Stimulated activated naive CD8-positive, alpha-beta T cell treated with anti-CD3 and anti-CD28 coated beads, Interleukin-15, Interleukin-2, amounts not matched to agents 100 U/mL and 50 U/mL, for 24 hours (primary cell): ENCODE measurements at places on chromosomes 5 and 9.

GRCh38 chr9:120609636-120610035 is 29.7 kb upstream of the CDK5RAP2 start:
- no peak for DNase-seq

DNA sequence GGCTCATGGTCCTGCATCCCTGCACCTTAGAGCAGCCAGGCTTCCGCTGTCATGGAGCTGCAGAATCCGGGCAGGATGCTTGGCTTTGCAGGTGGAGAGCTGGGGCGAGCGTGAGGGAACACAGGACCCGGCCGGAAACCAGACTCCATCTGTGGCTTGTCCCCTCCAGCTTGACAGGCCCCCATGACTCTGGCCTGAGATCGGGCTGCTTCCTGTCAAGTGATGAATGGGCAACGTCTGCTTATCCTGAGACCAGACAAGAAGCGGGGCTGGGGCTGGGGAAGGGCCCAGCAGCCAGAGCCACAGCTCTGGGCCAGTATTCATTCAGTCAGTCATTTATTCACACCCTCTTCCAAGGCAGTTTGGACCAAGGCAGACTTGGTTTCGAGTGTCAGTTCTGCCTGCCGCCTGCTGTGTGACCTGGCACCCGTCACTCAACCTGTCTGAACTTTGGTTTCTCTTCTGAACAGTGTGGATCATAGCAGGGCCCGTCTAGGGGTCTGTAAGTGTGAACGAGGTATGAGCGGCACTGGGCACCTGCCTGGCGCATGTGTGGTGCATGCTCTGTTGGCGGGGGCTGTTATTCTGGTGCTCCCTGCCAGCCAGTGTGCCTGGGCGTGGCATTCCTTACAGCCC is 37.5 kb downstream of the NEK6 start:
- DNase-seq: no peak

DNA sequence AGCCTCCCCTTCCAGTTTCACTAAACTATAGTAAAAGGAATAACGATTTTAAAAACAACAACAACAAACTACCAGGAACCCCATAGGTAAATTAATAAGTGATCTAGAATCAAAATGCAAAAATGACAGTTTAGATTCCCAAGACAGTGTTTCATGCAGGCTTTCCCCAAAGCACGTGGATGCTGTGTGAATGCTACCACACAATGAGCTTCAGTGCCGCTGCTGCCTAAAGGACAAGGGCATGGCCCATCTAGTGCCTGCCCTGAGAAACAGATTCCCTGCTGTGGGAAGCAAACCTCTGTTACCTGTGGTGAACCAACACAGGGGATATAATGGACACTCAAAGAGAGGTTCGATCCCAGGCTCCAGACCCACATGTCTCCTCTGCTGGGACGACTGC is 23.7 kb upstream of the CKMT2 start:
- DNase-seq: no peak

DNA sequence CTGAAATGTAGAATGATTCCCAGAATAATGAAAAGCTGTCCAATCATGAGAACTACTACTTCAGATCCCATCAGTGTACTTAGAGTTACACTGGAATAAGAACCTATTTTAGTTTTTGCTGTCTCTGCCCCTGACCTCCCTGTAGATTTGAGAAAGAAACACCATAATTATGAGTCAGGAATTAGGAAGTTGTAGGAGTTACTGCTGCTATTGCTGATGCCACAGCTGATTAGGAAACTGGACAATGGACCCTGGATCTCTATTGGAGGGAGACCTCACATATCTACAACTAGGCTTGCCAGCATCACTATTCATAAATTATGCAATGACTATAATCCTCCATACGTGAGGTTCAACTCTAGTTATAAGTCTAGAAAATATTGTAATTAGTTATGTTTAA is 48.8 kb upstream of the EDIL3 start:
- no peak for DNase-seq

- no peak for DNase-seq
These were observed 128.0 kb upstream of the EPB41L4A start for GRCh38 chr5:112546946-112547592.

GRCh38 chr9:99127356-99128132 is 22.6 kb downstream of the TGFBR1 start:
- no peak for DNase-seq

GRCh38 chr5:16612007-16612406 is 4.8 kb downstream of the RETREG1 start:
- no peak for DNase-seq

DNA sequence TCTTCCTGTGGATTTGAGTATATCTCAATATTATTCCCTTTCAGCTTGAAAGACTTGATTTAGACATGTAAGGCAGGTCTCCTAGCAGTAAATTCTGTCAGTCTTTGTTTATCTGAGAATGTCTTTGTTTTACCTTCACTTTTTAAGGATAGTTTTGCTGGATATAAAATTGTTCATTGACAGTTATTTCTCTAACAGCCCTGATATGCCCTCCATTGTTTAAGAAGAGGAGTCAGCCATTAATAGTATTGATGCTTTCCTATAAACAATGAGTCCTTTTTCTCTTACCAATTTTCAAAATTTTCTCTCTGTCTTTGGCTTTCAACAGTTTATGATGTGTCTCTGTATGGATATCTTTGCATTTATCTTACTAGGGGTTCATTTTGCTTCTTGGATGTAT is 163.5 kb upstream of the ANKRD55 start:
- no peak for DNase-seq

DNA sequence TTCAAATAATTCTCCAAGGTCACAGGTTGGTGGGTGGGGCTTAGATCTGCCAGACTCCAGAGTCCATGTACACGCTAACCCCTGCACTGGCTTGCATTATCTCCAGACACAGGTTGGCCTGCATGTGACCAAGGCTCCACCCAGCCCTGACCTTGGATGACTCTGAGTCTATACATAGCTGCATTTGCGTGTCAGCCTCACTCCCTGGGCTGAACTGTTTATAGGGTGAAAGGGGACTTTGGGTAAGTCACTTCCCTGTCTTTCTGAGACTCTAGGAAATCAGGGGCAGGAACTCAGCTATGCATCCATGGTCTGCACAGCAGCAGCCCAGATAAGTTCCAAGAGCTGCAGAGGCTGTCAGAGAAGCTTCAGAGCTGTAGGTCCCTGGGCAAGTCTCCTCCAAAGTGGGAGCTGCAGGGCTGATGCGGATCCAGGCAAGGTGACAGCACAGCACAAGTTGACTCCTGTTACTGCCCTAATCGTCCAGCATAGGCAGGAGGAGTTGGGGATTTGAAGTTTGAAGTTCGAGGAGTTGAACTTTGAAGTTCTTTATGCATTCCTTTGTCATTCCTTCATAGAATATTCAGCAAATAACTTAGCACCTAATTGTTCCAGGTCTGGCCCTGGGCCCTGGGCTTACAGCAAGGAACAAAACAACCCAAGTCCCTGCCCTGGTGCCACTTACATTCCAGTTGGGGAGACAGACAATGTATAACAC is 53.4 kb downstream of the SLC22A5 start:
- DNase-seq: no peak

DNA sequence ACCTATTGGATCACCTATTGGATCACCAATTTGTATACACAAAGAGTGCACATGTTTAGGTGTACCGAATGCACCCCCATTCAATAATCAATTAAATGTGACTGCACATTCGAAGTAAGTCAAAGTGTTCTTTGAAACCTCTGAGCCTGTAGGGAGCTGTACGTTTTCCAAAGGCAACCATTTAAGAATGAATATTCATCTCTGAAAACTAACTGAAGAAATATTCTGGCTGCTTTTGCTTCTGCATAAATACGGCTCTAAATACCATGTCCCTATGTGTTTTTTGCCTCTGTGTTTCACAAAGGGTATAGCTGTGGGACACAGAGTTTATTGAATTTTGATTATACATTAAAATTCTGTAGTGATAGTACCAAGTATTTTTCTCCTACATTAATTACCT is 95.4 kb downstream of the ITGA1 start:
- DNase-seq: no peak

DNA sequence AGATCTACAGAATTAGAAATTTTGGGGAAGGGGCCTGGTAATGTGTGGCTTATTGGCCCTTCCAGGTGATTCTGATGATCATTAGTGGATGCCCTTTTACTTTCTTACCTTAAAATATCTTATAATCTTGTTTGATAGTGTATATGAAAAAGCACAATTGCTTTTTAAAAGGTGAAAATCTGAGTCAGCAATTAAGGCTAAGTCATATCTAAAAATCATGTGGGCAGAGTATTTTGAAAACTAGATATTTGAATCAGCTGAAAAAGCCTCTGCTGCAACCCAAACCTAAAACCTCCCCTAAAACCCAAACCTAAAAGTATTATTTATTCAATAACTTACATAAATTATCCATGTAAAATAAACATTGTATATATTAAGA is 359.8 kb downstream of the PDE4D start:
- no peak for DNase-seq

GRCh38 chr9:127974001-127974768 is 6.6 kb downstream of the EEIG1 start:
- no peak for DNase-seq

DNA sequence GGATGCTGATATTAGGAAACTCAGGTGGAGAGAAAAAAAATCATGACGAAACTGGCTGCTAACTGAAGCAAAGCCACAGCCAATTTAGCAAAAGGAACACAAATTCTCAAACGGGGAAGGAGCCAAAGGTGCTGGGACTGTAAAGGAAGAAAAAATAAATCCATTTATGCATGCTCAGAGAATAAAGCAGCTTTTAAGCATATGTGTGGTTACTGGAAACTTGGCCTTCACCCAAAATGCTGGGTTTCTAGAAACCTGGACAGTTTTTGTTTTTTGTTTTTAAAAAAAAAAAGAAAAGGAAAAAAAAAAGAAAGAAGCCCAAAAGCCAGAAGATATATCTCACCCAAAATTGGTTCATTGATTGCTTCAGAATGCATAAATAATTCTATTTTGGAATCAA is 8.0 kb downstream of the WHRN start:
- DNase-seq: no peak

DNA sequence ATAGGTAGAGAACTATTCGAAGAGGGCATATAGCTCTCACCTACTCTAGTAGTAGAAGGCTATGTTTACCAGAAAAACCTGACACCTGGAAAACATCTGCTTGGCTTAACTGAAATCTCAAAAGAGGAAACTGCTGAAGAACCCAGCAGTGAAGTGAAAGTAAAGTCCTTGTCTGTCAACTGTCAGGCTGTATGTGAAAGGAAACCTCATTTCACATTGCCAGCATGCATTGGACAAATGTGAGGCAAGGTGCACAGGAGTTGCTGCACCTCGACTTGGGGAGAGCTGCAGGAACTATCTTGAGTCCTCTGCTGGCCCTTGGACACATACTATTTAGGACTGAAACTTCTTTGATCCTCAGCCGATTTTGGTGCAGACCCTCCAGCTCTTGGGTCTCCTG is 53.3 kb downstream of the NREP start:
- no peak for DNase-seq

DNA sequence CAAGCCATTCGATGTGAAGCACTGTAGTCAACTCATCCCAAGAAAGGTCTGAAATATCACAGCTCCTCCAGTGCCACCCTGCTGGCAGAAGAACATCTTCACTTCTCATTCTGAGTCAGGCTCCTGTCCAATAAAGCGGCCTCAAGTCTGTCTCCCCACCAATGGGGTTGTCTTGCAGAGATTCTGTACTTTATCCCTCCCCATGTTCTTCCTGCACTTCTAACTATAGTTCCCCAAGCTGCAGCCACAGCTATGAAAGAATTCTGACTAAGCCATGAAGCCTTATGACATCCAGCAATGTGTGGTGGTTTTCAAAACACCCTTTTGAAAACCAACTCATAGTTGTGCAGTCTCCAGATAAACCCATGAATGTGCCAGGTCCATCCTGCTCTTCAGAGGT is 6.8 kb downstream of the MACROH2A1 start:
- DNase-seq: no peak

GRCh38 chr9:125835655-125836054 is 88.5 kb downstream of the PBX3 start:
- no peak for DNase-seq

DNA sequence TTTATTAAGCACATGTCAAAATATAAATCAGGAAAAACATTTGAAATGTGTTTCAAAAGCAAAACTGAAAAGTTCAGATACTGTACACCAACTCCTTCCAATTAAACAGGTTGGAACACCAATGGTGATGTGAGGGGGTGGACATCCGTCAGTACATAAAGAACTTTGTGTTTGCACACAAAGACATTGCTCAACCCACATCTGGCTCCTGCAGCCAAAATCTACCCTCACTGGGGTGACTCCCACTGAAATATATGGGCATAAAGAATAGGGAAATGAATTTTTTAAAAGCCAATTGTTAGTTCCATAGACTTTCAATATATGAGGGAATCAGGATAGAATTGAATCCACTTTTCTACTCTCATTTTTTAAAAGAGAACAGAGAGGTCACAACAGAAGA is 63.9 kb downstream of the MEGF9 start:
- no peak for DNase-seq

DNA sequence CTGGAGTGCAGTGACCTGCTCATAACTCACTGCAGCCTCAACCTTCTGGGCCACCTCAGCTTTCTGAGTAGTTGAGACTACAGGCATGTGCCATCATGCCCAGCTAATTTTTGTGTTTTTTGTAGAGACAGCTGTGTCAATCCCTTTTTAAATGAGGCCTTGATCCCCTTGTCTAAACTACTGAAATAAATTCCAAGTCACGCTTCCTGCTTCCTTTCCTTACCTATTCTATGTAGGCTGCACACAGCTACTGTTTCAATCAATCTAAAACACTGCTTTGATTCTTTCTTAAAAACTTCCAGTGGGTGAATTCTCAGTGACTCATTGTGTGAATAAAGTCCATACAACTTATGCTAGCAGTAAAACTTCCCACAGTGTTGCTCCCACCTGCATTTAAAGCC is 2.9 kb upstream of the C7 start:
- no peak for DNase-seq

- no peak for DNase-seq
These were observed 320.3 kb downstream of the SPATA31D1 start for GRCh38 chr9:82308836-82309235.

- DNase-seq: no peak
These were observed 74.4 kb upstream of the KIF2A start for GRCh38 chr5:62231576-62231975.

DNA sequence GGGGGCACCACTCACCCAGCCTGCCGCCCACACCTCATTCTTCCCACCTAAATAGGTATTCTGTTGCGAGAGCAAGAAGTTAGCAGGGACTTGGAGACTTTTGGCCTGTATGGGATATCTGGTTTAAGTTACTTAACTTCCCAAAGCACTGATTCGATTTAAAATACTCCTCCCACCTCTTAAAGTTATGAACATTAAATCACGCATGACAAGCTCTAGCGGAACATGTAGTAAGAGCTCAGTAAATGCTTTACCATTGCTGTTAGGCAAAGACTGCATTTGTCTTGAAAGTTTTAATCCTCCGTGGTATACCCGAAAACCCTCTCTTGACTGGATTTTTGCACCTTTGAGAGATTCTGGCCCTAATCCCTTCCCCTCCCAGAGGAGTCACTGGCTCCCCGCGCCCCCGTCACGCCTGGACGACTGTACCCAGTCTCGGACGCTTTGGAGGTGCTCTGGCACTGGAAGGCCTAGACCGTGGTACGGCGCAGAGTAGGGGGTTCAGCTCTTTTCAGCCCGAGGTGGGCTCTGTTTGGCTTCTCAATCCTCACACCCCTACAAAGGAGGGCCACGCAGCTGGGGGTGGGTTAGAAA is 4.4 kb downstream of the GDNF start:
- no peak for DNase-seq

- no peak for DNase-seq
These were observed 272.4 kb downstream of the ADAMTS6 start for GRCh38 chr5:65209341-65209740.

GRCh38 chr9:127520941-127521918 is 69.9 kb downstream of the LRSAM1 start:
- DNase-seq: no peak

- DNase-seq: no peak
These were observed 168.4 kb downstream of the TSSK1B start for GRCh38 chr5:113266227-113266912.
